A673 (cell line): ENCODE measurements at places on chromosomes 6 and 20.

DNA sequence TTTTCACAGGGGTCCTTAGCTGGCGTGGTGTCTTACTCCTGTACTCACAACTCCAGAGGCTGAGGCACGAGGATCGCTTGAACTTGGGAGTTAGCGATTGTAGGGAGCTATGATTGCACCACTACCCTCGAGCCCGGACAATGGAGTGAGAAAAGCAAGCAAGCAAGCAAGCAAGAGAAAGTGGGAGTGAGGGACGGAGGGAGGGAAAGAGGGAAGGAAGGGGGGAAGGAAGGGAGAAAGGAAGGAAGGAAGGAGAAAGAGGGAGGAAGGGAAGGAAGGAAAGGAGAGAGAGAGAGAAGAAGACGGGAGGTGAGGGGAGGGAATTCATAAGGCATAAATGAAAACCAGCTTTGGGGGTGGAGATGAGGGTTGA lies 120.5 kb downstream of the TRIM27 start:
- no peaks in the 10 kb centered on the region for H3K36me3 ChIP-seq
- peak; percentile 77 for DNase-seq
- peak overlapping the region; percentile 55 for H3K4me3 ChIP-seq
- H3K27ac ChIP-seq = peak overlapping the region; percentile 73

DNA sequence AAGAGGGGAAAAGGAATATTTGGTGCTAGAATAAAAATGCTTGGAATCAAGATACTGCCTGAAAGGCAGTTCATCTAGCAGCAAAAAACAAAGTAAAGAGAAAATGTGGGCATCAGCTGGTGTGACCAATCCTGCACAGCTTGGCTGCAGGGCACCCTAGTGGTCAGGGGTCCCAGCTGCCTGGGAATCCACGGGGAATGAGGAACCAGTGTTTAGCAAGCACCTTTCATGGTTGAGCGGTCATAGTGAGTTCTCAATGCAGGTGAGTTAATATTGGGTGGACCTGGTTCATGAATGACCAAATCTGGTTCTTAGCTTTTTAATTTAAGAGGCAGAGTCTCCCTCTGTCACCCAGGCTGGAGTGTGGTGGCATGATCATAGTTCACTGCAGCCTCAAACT lies 53.3 kb downstream of the CAP2 start:
- H3K4me3 ChIP-seq = no peak overlapping the region
- no peaks in the 10 kb centered on the region for H3K36me3 ChIP-seq
- peaks cover 33% of the 10 kb centered on the region for H3K4me1 ChIP-seq
- no peaks in the 10 kb centered on the region for H3K27me3 ChIP-seq

DNA sequence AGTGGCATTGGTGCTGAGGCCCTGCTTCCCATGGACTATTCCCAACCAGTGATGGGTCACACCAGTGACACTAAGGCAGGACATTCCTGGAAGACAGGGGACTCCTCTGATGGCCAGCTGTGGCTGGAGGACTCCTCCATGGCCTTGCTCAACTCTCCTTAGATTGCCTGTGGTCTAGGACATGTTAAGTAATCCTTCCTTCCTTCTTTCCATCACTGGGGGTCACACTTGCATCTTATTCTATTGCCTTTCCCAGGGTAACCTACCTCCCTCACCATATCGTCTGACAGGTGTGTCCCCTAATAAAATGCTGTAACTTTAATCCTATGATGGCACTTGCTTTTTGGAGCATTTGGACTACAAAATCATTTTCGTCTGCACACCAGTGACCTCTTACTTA lies 24.5 kb upstream of the HLA-A start:
- no peaks in the 10 kb centered on the region for H3K4me1 ChIP-seq
- no peaks in the 10 kb centered on the region for H3K36me3 ChIP-seq
- H3K27me3 ChIP-seq = no peaks in the 10 kb centered on the region
- no peak overlapping the region for H3K27ac ChIP-seq
- no peak for DNase-seq

DNA sequence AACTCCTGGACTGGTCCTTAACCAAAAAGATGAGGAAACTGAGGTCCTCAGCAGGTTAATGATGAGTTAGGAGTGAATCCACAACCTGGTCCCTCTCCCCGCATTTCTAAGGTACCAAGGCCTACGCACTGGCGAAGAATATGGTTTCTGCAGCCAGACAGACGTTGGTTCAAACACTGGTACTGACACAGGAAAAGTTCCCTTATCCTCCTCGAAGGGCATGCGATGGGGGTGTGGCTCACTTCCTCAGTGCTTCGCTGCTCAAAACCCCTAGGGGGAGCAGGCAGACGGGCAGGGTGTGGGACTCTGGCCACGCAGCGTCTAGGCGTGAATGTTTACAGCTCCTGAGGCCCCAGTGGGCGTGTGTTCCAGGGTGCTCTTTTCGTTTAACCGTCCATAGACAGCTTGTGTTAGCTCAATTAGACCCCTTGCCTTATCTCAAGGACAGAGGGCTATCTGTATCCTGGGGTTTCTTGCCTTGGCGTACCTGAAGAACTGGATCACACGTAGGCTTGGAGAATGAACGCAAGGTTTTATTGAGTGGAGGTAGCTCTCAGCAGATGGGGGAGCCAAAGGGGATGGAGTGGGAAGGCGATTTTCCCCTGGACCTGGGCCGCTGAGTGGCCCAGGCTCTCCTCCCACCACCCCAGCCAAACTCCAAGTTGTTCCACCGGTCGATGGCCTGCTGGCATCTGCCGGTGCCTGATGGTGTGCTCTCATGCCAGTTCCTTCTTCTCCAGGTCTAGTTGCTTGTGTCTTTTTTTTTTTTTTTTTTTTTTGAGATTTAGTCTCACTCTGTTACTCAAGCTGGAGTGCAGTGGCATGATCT lies 31.8 kb upstream of the PTPN1 start:
- H3K27me3 ChIP-seq = no peaks in the 10 kb centered on the region
- H3K27ac ChIP-seq = no peak overlapping the region
- no peak overlapping the region for H3K4me3 ChIP-seq
- H3K4me1 ChIP-seq = no peaks in the 10 kb centered on the region
- peak; percentile 91 for DNase-seq

DNA sequence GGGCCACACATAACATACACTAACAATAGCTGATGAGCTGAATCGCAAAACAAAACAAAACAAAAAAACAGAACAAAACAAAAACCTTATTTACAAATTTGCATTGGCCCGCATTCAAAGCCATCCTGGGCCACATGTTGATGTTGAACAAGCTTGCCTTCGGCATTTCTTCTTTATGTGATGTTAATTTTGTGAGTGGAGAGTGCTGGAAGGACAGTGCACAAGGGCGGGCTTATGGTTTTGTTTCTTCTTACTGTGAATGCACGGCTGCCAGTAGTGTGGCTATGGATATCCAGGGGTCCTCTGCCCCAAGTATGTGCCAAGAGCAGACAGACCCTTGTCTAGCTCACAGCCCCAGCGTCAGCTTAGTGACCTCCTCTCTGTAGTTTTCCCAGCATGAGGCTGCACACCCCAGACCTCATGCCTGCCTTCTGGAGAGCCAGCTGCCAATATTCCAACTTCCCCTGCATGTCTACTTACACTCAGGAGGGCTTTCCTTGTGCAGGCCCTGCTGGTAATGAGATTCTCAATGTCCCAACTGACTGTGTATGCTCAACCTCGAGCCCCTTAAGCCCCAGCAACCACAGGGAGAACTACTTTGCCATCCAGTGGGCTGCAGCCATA lies 24.9 kb downstream of the ZNF292 start:
- DNase-seq = no peak
- no peak overlapping the region for H3K4me3 ChIP-seq
- no peaks in the 10 kb centered on the region for H3K27me3 ChIP-seq
- H3K27ac ChIP-seq = no peak overlapping the region
- H3K36me3 ChIP-seq = peaks cover 3% of the 10 kb centered on the region

GRCh38 chr6:138806889-138807288 lies 11.0 kb downstream of the ECT2L start:
- H3K36me3 ChIP-seq = no peaks in the 10 kb centered on the region
- no peak for DNase-seq
- H3K27me3 ChIP-seq = no peaks in the 10 kb centered on the region
- no peaks in the 10 kb centered on the region for H3K4me1 ChIP-seq
- H3K4me3 ChIP-seq = no peak overlapping the region
- H3K27ac ChIP-seq = no peak overlapping the region

- H3K36me3 ChIP-seq = no peaks in the 10 kb centered on the region
- H3K4me1 ChIP-seq = no peaks in the 10 kb centered on the region
- H3K27me3 ChIP-seq = no peaks in the 10 kb centered on the region
- peak; percentile 2 for DNase-seq
- no peak overlapping the region for H3K27ac ChIP-seq
These were observed 1183.8 kb downstream of the HACE1 start for GRCh38 chr6:103675807-103676406.

DNA sequence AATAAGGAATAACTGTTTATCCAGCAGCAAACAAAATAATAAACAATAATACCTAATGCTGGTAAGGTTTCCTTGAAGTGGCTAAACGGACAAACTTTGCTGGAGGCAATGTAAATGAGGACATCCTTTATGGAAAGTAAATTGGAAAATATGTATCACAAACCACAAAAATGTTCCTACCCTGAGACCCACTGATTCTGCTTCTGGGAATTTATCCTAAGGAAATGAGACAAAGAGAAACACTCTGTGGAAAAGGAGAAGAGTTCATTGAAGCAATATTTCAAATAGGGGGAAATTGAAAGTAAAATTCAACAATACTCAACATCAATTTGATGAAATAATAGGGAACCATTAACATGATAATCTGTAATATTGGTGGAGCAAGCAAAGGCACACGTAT lies 37.9 kb downstream of the MAFB start:
- H3K4me1 ChIP-seq = peaks cover 58% of the 10 kb centered on the region
- no peak overlapping the region for H3K4me3 ChIP-seq
- no peaks in the 10 kb centered on the region for H3K27me3 ChIP-seq
- no peak overlapping the region for H3K27ac ChIP-seq

- no peaks in the 10 kb centered on the region for H3K4me1 ChIP-seq
- no peak for DNase-seq
- H3K4me3 ChIP-seq = no peak overlapping the region
- no peaks in the 10 kb centered on the region for H3K36me3 ChIP-seq
- no peaks in the 10 kb centered on the region for H3K27me3 ChIP-seq
- no peak overlapping the region for H3K27ac ChIP-seq
These were observed 5.8 kb downstream of the APOBEC2 start for GRCh38 chr6:41058783-41059181.

- H3K4me3 ChIP-seq = no peak overlapping the region
- no peak for DNase-seq
- no peaks in the 10 kb centered on the region for H3K36me3 ChIP-seq
- H3K4me1 ChIP-seq = peaks cover 5% of the 10 kb centered on the region
- peaks cover 3% of the 10 kb centered on the region for H3K27me3 ChIP-seq
These were observed 2.0 kb downstream of the CCM2L start for GRCh38 chr20:32012159-32012688.

GRCh38 chr6:19465760-19466159 lies 371.4 kb upstream of the ID4 start:
- no peaks in the 10 kb centered on the region for H3K27me3 ChIP-seq
- no peak overlapping the region for H3K27ac ChIP-seq
- no peaks in the 10 kb centered on the region for H3K36me3 ChIP-seq
- H3K4me3 ChIP-seq = no peak overlapping the region

- peaks cover 23% of the 10 kb centered on the region for H3K4me1 ChIP-seq
- no peaks in the 10 kb centered on the region for H3K27me3 ChIP-seq
- H3K4me3 ChIP-seq = no peak overlapping the region
- no peaks in the 10 kb centered on the region for H3K36me3 ChIP-seq
- no peak for DNase-seq
These were observed 20.7 kb downstream of the CNKSR3 start for GRCh38 chr6:154489822-154490221.

DNA sequence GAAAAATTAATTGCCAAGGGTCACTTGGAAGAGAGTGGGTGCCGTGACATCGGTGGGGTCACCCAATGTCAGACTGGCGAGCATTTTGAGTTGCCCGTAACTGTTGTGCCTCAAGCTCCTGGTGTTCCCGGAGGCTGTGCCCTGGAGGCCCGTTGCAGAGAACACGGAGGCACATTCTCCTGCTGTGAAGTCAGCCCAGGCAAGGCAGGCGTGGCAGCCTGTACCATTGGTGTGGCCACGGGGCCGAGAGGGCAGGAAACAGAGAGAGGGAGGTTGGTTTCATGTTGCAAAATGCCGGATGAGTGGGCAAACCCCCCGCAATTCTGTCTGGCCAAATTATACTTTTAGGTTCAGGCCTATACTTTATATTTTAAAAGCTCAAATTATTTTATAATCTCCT lies 81.2 kb downstream of the THBS2 start:
- H3K27me3 ChIP-seq = no peaks in the 10 kb centered on the region
- H3K36me3 ChIP-seq = no peaks in the 10 kb centered on the region
- H3K4me1 ChIP-seq = no peaks in the 10 kb centered on the region
- H3K4me3 ChIP-seq = no peak overlapping the region

- H3K4me1 ChIP-seq = peaks cover 5% of the 10 kb centered on the region
- DNase-seq = no peak
- H3K36me3 ChIP-seq = no peaks in the 10 kb centered on the region
- H3K27me3 ChIP-seq = peaks cover 6% of the 10 kb centered on the region
These were observed 46.9 kb upstream of the TRIM26 start for GRCh38 chr6:30260036-30260504.

DNA sequence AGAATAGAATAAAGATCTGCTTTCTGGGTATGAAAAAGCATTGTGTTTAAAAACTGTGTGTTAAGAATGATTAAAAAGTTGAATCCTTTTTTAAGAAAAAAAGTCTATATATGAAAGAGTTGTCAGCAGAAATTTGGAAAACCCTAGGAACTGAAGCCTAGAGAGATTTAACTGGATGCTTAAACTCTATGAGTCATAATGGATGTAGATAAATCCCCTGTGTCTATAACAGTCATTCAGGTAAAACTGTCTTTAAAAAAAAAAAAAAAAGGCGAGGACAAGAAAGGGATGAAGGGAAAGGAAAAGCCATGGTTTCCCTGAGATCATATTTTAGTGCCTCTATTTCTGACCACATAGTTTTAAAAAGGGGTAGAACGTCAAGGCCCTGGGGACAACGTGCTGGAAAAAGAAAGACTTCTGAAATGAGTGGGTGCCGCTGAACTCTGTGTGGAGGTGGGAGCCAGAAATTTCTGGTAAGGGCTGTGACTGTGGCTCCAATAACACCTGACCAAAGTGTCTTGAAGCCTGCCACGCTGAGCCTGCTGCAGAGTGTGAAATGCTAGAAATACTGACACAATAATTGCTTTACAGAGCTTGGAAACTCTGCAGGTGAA lies 302.6 kb upstream of the ARID1B start:
- no peak overlapping the region for H3K4me3 ChIP-seq
- no peaks in the 10 kb centered on the region for H3K36me3 ChIP-seq
- H3K27ac ChIP-seq = no peak overlapping the region
- H3K27me3 ChIP-seq = no peaks in the 10 kb centered on the region
- no peaks in the 10 kb centered on the region for H3K4me1 ChIP-seq
- no peak for DNase-seq

DNA sequence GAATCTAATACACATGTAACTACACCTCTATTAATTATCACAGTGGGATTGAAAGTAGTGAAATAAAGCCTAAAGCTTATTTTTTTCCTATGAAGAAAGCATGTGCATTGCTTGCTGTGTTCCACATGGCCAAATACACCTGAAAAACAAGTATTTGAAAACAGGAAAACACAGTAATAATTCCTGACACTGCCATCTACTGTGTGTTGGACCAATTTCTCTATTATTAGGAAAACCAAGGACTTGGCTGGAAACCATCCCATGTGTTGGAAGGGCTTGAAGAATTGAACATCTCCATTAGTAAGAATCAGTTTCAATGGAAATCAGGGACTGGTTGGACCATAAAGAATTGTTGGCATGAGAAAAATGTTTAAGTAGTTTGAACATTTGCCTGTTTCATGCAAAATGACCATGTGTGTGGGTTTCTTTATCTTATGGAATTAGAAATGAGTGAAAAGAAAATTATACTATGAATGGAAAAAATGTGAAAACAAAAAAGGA lies 124.1 kb downstream of the PHF3 start:
- DNase-seq = no peak
- no peak overlapping the region for H3K4me3 ChIP-seq
- H3K27ac ChIP-seq = no peak overlapping the region
- H3K4me1 ChIP-seq = no peaks in the 10 kb centered on the region
- no peaks in the 10 kb centered on the region for H3K36me3 ChIP-seq
- no peaks in the 10 kb centered on the region for H3K27me3 ChIP-seq
